Femur (tissue), 1 donor: ENCODE measurements at places on chromosomes 4 and X.

DNA sequence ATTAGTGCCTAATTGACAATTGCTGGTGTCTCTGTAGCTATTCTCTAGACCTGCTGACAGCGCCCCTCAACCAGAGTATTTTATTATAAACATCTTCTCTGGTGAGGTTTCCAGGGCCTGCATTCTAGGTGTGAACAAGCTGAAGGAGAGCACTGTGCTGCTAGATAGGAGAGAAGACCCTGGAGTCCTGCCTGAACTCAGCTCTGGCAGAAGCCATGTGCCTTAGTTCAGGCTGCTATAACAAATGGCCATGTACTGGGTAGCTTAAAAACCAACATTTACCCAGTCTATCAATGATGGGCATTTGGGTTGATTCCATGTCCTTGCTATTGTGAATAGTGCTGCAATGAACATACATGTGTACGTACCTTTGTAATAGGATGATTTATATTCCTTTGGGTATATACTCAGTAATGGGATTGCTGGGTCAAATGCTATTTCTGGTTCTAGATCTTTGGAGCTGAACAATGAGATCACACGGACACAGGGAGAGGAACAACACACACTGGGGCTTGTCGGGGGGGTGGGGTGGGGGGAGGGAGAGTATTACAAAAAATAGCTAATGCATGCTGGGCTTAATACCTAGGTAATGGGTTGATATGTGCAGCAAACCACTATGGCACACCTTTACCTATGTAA, 185.5 kb upstream of the CPEB2 start:
- no peak for DNase-seq

- no peak for DNase-seq
Measured at GRCh38 chrX:8319359-8319758, 145.3 kb upstream of the VCX3B start.

DNA sequence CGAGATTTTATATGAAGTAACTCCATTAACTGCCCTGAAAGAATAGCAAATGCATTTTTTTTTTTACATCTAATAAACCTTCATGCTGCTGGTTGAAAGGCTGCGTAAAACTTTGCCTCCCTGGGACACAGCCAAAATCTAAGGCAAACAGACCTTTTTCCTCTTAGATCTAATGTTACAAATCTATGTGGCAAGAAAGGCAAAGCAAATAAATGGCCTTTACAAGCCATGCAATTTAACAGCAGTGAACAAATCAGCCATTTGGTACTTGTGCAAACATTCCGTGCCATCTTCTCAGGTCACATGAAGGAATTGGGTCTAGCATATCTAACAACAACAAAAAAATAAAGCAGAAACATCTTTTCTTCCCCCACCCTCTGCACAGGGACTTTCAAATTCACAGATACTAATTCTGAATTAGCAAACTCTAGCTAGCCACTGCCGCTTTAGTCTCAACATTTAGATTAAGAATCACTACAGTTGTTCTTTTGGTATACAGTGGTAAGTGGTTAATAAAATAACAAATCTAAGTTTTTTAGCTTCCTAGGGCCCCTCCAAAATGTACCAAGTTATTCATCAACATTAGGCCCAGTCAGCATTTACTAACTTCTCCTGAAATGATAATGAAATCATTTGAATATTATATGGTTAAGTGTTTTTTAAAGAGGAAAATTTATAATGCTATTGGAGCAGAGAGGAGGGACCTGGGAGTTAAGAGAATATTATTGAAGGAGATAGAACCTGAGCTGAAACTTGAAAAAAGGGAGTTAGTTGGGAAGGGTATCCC, 593.8 kb downstream of the SMARCA1 start:
- no peak for DNase-seq

DNA sequence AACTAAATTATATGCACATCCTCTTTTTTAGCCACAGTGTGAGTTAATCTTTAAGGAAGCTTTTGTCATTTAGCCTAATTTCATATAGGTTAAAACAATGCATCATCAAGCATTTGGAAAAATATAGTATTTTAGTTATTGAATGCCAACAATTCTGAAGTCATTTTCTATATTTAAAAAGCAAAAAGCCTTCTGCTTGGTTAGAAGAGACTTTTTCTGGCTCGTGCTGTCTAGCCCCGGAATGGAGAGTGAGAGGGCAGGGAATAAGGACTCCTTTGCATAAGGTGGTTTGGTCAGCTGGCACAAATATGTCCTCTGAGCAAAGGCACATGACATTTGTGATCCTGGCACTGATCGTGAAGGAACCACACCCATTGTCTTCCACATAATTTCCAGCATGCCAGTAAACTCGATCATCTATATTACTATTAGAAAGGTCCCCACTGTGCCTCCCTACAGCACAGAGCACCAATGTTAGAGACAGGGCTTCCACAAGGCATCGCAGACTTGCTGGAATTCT, 393.7 kb upstream of the INTU start:
- DNase-seq = peak; percentile 29

DNA sequence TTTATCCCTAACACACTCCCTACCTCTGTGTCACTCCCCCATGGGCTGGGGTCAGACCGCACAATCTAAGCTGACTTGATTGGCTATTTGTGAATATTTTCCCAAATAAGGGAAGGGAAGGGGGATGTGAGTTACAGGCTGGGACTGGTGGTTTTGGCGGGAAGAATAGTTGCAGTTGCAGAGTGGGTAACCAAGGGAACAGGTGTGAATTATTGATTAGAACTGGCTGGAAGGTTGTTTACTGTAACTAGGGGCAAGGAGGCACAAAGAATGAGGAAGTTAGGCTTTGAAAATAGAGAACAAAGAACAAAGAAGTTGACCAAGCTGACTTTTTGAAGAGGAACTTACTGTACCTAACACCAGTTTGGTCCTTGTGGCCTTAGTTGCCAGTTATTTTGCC, 88.0 kb upstream of the XAGE2 start:
- no peak for DNase-seq

GRCh38 chr4:115260195-115260594, 146.8 kb upstream of the NDST4 start:
- DNase-seq = no peak

DNA sequence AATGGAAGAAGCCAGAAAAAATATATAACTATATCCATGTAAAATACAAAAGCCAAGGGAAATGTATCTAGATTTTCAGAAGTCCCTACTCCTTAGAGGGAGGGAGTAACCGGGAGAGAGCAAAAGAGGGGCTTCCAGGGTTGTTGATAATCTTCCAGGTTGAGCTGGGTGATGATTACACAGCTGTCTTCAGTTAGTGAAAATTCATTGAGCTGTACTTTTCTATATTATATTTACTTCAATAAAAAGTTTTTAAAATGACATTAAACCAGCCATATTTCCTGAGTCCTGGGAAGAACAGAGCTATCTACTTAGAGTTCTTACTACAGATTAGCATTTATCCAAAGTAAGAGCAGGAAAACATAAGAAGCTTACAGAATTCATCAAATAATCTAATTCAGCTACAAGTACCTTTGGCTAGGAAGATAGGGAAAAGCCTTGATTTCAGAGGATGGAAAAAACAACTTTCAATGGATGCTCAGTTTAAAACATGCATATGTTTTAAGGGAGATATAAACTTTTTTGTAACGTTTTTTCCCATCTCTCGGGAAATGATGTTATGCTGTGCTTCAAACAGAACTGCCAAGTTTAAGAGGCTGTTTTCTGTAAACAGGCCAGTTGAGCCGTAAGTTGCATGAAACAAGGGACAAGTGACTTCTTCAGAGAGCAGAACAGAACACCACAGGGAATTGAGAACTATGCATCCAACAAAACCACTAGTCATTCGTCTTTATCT, 204.6 kb downstream of the SCFD2 start:
- DNase-seq = peak; percentile 45

DNA sequence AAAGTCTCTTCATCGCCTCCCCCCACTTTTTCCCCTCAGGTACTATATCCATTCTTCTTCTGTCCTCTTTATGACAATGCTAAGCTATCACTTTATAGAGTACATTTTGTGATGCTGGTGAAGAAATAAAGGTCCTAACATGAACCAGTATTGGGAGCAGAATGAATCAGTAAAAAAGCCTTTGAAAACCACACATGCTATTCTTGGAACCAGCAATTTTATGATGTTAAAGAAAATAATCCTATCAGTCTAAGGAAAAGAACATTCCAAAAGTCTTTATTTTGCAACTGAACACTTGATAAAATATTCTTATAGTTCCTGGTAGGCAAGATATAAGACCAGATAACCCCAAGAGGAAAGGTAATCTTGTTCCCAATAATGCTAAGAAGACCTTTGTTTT, 107.8 kb upstream of the MCF2 start:
- no peak for DNase-seq

GRCh38 chrX:30762755-30763154, 109.5 kb downstream of the GK start:
- no peak for DNase-seq

DNA sequence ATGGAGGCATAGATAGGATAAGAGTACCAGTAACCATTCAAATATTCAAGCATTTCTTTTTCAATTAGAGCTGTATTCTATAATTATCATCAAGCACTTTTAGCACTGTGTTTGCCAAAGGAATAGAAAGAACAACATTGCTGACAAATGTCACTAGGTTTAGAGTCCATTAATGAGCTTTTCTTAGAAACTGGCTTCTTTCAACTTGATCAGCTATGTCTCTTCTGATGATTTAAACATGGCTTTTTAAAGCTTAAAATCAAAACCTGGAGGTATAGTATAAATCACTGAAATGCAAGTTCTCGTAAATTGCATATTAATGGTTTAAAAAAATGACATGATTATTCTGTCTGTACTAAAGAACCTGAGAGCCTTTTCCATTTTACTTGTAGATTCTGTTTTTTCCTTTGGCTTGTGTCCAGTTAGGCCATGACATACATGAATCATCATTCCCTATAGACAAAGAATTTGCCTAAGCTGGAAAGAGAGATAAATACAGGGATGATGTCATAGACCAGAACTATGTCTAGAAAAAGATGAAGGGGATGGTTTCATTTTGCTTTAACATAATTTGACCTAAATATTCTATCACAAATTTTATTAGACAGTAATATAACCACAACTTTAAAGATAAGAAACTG, 340.1 kb upstream of the CTSO start:
- DNase-seq = no peak

DNA sequence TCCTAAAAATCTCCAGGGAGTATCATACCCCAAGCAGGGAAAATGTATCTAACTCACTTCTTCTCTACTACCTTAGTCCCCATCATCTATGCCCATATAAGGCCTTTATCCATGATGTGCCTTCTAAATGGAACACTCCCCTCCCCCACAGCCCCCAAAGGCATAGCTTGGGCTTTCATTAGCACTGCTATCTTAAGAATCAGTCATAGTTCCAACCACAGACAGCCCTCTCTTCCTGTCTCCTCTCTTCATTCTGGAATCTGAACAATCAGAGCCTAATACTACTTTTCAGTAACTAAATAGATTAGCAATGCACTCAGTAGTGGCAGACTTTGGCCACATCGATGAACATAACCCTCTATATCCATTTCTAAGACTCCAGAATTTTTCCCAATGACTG, 313.2 kb upstream of the DKK2 start:
- no peak for DNase-seq

GRCh38 chrX:153411255-153411987, at the start of gene ZFP92:
Gene ZFP92, plus strand, starts transcription at chrX:153411472. Its CDS starts 6,851 bp downstream, at chrX:153418323.
- peak; percentile 36 for DNase-seq

DNA sequence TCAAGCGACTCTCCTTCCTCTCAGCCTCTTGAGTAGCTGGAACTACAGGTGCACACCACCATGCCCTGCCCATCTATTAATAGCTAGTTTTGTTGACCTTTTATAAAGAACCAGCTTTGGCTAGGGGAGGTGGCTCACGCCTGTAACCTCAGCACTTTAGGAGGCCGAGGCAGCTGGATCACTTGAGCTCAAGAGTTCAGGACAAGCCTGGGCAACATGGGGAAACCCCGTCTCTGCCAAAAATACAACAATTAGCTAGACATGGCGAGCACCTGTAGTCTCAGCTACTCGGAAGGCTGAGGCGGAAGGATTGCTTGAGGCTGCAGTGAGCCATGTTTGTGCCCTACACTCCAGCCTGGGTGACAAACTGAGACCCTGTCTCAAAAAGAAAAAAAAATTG, 2.7 kb downstream of the TKTL1 start:
- no peak for DNase-seq

- peak; percentile 66 for DNase-seq
Measured at GRCh38 chrX:115350711-115351381, 61.3 kb downstream of the LUZP4 start.

DNA sequence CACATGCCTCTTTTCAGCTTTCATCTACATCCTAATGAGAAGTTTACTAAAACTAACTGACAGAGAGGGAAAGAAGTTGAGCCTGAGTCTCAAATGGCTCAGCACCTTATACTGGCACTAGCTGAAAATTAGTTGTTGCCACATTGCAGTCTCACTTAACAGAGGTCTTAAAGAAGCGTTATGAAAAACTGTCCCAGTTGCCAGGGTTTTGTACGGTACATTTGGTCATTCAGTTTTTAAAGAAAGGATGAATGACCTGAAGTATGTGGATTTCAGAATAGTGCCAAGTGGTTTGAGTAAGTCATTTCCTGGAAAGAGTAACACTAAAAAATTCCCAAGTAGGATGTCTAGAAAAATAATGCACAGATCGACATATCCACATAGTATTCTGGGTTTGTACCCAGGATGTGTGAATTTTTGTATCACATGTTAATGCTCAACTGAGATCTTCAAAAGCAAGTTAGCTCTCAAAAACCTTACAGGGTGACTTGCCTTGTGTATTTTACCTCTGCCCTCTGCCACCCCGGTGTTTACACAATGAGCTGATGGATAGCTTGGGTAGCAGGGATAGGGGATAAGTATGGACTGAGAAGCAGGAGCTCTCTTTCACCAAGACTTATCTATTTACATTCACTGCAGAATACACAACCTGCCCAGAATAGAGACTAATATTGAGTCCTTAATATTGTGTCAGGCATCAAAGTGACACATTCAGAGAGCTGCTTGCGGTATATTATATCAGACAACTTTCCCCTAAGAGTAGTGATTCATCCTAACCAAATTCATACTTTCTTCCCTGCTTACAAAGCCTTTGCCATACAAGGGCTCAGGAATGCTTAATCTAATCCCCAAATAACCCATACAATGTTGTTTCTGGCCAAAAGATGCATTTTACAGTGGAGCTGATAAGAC, 1075.7 kb upstream of the PABPC4L start:
- no peak for DNase-seq

GRCh38 chr4:26557164-26557563, 26.7 kb upstream of the TBC1D19 start:
- DNase-seq = peak; percentile 71

DNA sequence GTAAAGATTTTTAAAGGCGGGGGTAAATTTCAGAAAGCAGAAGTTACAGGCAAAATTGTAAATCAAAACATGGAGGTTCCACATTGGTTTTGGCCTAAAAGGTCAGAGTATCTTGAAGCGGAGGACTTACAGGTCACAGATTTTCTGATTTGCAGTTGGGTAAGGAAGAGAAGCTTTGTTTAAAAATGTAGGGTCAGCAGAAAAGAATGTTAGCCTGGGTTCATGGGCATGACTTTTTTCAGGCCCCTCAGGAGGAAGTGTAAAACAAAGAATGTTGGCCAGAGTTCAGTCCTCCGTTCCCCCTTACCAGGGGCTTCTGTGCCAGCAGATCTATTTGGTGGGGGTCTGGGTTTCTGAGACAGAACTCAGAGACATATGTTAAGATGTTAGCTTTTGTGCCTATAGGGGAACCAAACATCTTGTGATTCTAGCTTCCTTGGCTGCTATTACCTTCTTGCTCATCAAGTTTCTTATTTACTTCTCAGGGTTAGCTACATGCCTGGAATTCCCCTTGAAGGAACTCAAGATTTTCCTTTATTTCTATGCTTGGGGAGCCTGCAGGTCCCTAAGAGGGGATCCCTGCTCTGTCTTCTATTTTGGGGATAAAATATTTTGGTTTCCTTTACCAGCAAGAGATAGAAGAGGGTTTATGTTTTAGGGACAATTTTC, 160.3 kb downstream of the ANK2 start:
- DNase-seq = no peak
